ENCODE measurements at places on chromosomes 13 and 19.

GRCh38 chr13:74361274-74361673, 227.1 kb upstream of the KLF12 start:
- no peak for DNase-seq

GRCh38 chr19:51651216-51651846, 4.7 kb upstream of the SIGLEC14 start:
- no peak for DNase-seq

DNA sequence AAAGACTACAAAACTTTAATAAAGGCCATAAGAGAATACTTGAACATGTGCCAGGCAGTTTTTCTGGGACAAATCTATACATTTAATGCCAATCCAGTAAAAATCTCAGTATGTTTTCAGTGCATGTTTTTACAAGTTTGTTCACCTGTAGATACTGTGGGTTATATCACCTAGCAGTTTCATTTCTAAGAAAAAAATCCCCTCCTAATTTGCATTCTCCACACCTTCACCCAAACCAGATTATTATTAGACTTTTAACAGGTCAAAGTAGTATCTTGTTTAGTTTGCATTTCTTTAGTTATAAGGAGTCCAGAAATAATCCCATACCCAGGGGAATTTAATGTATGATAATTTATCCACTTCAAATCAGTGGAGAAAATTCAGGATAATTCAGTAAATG, 17.0 kb upstream of the LPAR6 start:
- DNase-seq, result no peak

DNA sequence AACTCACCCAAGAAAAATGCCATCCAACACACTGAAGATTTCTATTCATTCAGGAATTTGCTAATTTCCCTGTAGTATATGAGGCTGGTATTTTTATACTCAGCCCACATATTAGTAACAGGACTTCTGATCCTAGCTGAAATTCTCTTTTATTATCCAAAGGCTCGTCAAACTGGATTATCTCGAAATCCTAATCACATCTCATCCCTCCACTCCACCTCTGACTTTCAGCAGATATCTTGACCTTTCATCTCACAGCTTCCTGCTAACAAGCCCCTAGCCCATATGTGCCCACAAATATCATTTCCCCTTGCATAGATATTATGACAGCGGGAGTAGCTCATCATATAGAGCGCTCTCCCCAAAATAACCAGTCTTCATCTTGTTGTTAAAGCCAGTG, 279.7 kb downstream of the FGF14 start:
- DNase-seq, result no peak

- DNase-seq, result no peak
These were observed 8.8 kb downstream of the HNRNPM start for GRCh38 chr19:8453616-8454015.

- no peak for DNase-seq
These were observed 15.9 kb upstream of the GAS6 start for GRCh38 chr13:113879494-113880360.

DNA sequence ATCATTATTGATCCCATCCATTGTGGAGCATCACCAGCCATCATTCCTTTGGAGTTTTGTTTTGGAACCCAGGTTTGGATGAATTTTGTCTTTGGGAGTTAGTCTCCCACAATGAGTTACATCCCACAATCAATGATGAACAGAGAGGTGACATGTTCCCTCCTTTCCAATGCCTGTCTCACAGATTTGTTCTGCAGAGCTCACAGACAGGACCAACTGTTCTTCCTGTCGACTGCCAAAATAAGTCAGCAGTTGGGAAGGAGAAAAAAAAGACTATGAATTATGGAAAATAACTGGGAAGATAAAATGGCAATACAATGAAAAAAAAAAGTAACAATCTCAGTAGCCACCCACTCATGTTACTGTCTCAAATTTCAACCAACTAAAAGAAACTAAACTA, 489.1 kb downstream of the MYO16 start:
- no peak for DNase-seq
